ENCODE measurements at places on chromosomes 1 and 21. TPM values are rescaled to one million over a fixed set of nuclear protein-coding genes. Genes with fewer than 3 reads are reported as not detected.

Gene FNDC5
- total RNA-seq = 3.2 TPM

Gene NTMT2
- not detected for total RNA-seq

Gene ETNK2
- total RNA-seq = 187 TPM

GRCh38 chr1:179143322-179143721 is 61.5 kb downstream of the TOR3A start:
- no peak overlapping the region for H3K4me3 ChIP-seq
- H3K27ac ChIP-seq = no peak overlapping the region
- no peaks in the 10 kb centered on the region for H3K4me1 ChIP-seq

Data from right lobe of liver (tissue), 6 donors.